T-helper 2 cell treated with Interferon-gamma antibody and Interleukin-4, amounts not matched to agents 5 μg/mL and 100 μg/mL, for 36 hours (primary cell): ENCODE measurements at places on chromosomes 5 and 9.

DNA sequence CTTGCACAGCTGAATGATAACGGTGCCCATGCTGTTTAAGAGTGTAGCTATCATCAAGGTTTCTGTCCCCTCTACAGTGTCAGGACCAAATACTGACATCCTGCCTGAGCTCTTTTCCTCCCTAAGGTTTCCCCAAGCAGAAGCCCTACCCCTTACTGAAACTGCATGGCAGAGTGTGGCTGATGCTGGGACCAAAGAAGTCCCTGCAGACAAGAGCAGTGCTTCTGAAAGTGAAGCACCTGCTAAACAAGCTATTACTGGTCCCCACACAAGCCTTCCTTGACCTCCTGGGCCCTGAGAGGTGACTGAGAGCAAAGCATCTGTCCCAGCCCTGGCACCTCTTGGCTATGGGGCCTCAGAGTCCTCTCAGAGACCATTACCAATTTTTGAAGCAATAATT lies 56.1 kb downstream of the CFAP90 start:
- H3K4me1 ChIP-seq = no peaks in the 10 kb centered on the region
- H3K36me3 ChIP-seq = no peaks in the 10 kb centered on the region
- DNase-seq = no peak

GRCh38 chr5:92758552-92758951 lies 822.5 kb downstream of the NR2F1-AS1 start:
- no peak for DNase-seq
- H3K27ac ChIP-seq = no peak overlapping the region
- H3K4me1 ChIP-seq = no peaks in the 10 kb centered on the region

DNA sequence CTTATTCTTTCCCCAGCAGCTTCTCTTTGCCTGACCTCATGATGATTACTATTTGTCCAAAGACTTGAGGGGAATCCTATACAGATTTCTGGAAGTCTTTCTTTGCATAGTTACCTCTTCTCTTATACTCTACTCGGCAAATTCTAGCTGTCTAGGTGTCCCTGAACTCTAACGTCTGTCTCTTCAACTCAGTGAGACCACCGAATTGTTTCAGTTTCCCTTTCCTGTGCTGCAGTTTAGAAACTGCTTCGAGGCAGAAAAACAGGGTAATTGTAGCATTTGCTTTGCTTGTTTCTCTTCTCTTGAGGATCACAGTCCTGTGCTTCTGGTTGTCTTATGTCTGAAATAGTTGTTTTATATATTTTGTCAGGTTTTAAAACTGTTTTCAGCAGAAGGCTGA lies 14.8 kb downstream of the LVRN start:
- DNase-seq = no peak
- H3K36me3 ChIP-seq = no peaks in the 10 kb centered on the region
- no peaks in the 10 kb centered on the region for H3K4me1 ChIP-seq
- H3K27me3 ChIP-seq = peaks cover 12% of the 10 kb centered on the region
- H3K27ac ChIP-seq = no peak overlapping the region
- H3K4me3 ChIP-seq = no peak overlapping the region

DNA sequence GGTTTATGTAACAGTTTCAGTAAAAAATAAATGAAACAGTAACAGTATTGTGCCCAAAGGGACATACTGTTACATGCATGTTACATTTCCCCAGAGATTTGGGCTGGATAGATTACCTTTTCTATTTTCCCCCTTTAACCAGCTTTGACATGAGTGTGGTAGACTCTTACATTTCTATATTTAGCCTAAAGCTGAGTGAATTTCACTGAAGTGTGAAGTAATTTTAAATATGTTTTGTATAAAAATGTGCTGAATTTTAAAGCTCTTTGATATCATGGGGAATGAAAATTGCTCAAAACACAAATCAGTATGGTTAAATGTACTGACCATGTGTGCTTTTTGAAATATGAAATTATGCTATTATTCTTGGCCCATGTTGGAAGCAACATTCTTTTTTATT lies 122.3 kb upstream of the CDH10 start:
- no peak for DNase-seq
- no peak overlapping the region for H3K4me3 ChIP-seq
- H3K36me3 ChIP-seq = no peaks in the 10 kb centered on the region
- no peaks in the 10 kb centered on the region for H3K4me1 ChIP-seq
- no peak overlapping the region for H3K27ac ChIP-seq
- H3K27me3 ChIP-seq = no peaks in the 10 kb centered on the region

GRCh38 chr5:173352366-173353349 lies 24.4 kb upstream of the STC2 start:
- H3K27me3 ChIP-seq = peaks cover 10% of the 10 kb centered on the region
- H3K4me1 ChIP-seq = no peaks in the 10 kb centered on the region
- no peak for DNase-seq
- no peak overlapping the region for H3K27ac ChIP-seq
- no peak overlapping the region for H3K4me3 ChIP-seq

DNA sequence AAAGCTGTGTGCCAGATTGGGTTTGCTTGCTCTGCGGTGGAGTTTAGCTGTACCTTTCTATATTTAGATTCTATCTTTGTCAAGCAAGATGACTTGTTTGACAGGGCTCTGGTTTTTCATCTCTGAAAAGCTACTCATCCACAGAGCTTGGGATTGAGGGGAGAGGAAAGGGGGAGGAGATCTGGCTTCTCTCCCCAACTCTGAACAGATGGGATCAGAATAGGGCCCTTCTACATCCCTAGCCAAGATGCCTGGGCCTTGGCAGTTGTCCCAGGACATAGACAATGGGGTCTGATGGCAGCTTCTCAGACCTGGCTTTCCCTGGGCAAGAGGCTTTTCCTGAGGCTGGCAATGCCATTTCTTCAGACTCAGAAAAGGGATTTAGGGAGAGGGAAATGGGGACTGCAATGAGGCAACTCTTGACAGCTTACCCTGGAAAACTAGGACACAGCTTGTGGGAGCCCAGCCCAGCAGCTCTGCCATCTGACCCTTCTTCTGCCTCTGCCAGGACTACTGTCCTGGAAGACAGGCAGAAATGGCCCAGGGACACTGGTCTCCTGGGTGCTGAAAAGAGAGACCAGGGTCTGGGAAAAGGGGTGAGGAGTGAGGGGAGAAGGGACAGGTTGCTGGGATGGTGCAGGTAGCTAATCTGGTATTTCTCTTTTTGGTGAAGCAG lies 50.2 kb upstream of the ASTN2 start:
- DNase-seq = no peak
- H3K27ac ChIP-seq = no peak overlapping the region
- no peaks in the 10 kb centered on the region for H3K27me3 ChIP-seq
- H3K36me3 ChIP-seq = no peaks in the 10 kb centered on the region

GRCh38 chr5:133902511-133903118 lies 65.8 kb downstream of the C5orf15 start:
- H3K4me3 ChIP-seq = no peak overlapping the region
- H3K27ac ChIP-seq = no peak overlapping the region
- no peaks in the 10 kb centered on the region for H3K36me3 ChIP-seq
- no peak for DNase-seq
- no peaks in the 10 kb centered on the region for H3K4me1 ChIP-seq
- no peaks in the 10 kb centered on the region for H3K27me3 ChIP-seq

DNA sequence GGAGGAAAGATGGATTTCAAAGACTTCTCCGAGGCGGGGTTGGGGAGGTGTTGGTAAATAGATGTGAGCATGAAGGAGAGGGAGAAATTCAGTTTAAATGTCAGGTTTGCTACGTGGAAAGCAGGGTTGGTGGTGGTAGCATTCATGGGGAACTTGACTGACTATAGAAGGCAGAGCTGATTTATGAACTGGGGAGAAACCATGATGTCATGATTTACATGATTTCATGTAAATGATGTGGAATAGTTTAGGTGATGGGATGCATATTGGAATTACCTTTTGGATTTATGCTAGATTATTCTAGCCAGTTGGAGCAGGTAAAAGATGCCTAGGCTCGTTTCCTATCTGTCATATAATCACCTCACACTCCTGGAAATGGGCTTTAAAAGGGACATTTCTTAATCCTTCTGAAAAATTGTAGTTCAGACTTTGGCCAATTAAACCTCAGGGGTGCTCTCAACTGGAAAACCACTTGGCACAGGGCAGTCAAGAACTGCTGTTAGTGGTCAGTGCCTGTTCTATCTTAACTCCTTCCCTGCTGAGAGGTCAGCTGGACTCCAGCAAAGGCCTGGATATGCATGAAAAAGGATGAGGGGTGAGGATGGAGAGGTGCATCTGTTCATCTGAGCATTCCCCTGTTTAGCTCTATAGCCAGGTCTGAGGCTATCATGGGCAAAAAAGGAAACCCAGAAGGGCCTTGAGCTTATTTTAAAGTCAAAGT lies 50.1 kb upstream of the BASP1 start:
- no peaks in the 10 kb centered on the region for H3K27me3 ChIP-seq
- H3K27ac ChIP-seq = no peak overlapping the region
- no peaks in the 10 kb centered on the region for H3K36me3 ChIP-seq
- DNase-seq = no peak

DNA sequence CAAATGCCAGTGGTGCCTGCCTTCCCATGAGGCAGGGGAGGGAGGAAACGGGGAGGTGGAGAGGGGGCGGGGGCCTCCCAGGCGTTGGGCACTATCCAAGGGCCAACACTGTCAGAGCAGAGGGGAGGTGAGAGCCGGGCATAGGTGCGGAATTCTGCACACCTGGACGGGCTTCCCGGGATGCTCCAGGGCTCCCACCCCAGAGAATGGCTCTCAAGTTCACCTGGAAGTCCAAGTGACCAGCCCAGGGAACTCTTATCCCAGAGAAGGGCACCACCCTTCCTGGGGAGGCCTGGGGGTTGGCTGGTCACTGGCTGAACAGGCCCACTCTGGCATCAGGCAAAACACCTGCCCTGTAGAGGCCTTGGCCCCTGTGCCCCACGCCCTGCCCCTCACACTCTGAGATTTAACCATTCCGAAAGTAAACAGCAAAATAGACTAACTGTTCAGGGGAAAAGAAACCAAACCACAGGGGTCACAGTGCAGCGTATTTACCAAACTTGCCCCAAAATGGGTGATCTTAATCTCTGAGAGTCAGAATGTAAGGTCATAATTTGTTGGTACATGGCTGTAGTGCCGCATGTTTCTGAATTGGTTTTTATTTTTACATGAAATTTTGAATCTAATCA lies 2.7 kb downstream of the CSF2 start:
- peaks cover 6% of the 10 kb centered on the region for H3K36me3 ChIP-seq
- no peaks in the 10 kb centered on the region for H3K27me3 ChIP-seq
- peak; percentile 42 for DNase-seq
- peak overlapping the region; percentile 48 for H3K4me3 ChIP-seq
- peaks cover 64% of the 10 kb centered on the region for H3K4me1 ChIP-seq
- peak overlapping the region; percentile 88 for H3K27ac ChIP-seq

- H3K27me3 ChIP-seq = no peaks in the 10 kb centered on the region
- no peak for DNase-seq
- peak overlapping the region; percentile 100 for H3K4me3 ChIP-seq
- H3K4me1 ChIP-seq = peaks cover 27% of the 10 kb centered on the region
Measured at GRCh38 chr9:126806336-126806735, 1.5 kb downstream of the ZBTB43 start.

DNA sequence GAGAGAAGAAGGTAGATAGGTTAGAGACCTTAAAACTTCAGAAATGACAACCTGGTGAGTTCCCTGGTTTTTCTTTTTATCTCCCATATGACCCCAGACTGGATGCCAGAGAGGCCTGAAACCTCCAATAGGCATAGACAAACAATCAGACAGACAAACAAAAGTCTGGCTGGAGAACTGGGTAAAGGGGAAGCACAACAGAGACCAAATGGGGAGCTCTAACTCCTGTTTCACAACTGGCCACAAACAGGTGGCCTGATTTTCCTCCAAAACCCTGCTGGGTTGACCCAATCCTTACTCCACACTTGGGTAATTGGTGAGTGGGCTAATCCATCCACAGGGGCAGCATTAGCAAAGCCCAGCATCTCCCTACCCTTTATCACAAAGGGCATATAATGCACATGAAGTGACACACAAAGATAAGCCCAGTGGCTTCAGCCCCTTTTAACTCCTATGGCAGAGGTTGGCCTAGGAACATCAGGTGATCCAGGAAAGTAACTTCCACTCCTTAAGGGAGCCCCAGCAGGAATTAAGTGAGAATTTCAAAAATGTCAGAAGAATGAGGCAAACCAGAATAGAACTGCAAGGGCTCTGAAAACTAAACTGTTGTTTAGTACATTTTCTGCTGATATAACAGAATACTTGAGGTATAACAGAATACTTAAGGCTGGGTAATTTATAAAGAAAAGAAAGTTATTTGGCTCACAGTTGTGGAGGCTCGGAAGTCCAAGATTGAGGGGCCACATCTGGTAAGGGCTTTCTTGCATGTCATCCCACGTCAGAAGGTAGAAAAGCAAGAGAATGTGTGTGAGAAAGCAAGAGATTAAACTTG lies 60.9 kb upstream of the ROR2 start:
- DNase-seq = no peak
- H3K4me3 ChIP-seq = no peak overlapping the region
- no peak overlapping the region for H3K27ac ChIP-seq
- H3K27me3 ChIP-seq = peaks cover 27% of the 10 kb centered on the region

GRCh38 chr9:78493166-78493742 lies 196.3 kb downstream of the PSAT1 start:
- no peaks in the 10 kb centered on the region for H3K27me3 ChIP-seq
- H3K36me3 ChIP-seq = no peaks in the 10 kb centered on the region
- no peak overlapping the region for H3K4me3 ChIP-seq

GRCh38 chr9:131019388-131020239 lies 10.6 kb downstream of the LAMC3 start:
- H3K27me3 ChIP-seq = no peaks in the 10 kb centered on the region
- no peak overlapping the region for H3K4me3 ChIP-seq
- DNase-seq = no peak
- no peaks in the 10 kb centered on the region for H3K4me1 ChIP-seq

DNA sequence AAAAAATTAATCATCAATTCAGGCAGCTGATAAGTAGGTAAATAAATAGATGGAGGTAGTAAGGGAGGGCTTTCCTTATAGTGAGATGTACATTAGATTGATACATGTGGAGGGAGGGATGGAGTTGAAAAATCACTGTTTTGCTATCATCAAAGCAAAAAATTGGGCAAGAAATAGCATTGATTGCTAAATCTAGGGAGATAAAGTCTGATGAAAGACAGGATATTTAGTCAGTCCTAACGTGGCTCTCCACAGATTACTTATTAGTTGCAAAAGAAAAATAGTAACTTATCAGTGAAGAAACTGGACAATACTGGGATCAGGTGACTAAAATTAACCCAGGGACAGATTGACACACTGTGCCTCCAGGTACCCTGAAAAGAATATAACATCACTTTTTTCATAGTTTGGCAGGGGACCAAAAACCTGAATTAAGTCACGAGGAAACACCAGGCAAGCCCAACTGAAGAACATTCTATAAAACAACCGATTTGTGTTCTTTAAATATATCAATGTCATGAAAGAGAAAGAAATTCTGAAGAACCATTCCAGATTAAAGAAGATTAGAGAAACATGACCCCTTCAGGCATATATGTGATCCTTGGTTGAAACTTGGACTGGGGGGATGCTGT lies 27.1 kb upstream of the GOLPH3 start:
- H3K27me3 ChIP-seq = no peaks in the 10 kb centered on the region
- no peaks in the 10 kb centered on the region for H3K4me1 ChIP-seq
- no peak overlapping the region for H3K4me3 ChIP-seq
- no peak for DNase-seq
- no peaks in the 10 kb centered on the region for H3K36me3 ChIP-seq
- no peak overlapping the region for H3K27ac ChIP-seq
